ENCODE measurements at places on chromosomes 13 and 19.

GRCh38 chr13:66343224-66343828, 886.8 kb downstream of the PCDH9 start:
- no peak for DNase-seq

GRCh38 chr19:11451871-11452619, 16.6 kb downstream of the PRKCSH start:
- no peak for DNase-seq

DNA sequence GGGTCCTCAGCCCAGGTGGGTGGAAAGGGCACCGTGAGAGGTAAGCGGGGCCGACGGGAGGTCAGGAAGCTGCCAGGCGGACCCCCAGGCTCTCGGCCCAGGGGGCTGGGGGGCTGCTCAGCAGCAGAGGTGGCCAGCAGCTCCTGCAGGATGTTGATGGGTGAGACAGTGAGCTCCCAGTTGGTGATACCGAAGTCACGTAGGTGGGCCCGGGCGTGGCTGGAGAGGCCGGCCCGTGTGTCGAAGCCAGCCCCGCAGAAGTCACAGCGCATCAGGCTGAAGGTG, 13.0 kb downstream of the WIZ start:
- no peak for DNase-seq

DNA sequence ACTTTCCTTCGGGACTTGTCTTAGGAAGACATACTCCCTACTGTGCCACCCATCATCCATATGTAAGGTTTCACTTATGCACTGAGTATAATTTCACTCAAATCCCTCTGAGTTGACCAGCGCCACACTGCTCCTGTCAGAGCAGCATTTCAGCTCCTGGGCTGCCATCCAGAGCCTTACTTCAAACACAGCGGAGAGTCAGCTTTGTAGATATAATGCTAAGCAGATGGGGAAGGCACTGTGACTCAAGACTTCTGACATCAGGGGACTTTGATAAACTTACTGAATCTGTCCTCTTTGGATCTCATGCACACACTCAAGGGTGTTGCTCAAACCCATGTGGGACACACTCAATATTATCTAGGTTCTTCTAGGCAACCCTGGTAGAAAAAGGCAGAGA, 34.9 kb downstream of the DOCK9 start:
- no peak for DNase-seq

DNA sequence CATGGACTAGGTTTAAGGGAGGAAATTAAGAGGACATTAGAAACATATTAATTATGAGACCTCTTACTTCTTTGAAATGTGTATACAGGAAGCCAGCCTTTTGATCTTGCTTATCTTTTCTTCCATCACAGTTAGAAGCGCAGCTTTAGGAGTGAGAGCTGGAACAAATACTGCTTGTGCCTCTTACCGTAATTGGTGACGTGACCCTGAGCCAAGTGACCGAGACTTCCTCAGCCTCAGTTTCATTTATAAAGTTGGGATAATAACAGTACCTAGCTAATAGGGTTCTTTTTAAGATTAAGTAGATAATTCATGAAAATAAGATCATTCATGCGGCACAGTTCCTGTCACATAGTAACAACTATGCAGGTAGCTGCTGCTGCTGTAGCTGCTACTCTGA, 18.5 kb downstream of the FREM2 start:
- DNase-seq = no peak

DNA sequence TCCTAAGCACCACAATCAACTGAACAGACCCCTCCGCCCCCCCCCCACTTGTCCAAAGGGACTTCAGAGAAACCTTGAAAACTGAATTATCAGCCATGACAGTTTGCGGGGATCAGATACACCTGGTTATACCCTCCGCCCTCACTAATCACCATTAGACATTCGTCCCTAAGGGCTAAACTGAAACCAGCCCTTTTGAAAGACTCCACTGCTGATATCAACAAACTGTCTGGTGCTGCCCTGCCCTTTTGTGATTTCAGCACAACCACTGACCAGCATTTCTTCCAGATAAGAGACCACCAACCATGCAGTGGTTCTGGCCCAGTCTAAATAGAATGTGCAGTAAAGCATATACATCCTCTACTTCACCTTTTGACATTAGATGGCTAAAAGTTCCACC, 1422.9 kb downstream of the EFNB2 start:
- no peak for DNase-seq

GRCh38 chr19:28949535-28949934, 263.4 kb downstream of the UQCRFS1 start:
- DNase-seq = no peak

GRCh38 chr19:5133986-5134595, 165.2 kb downstream of the KDM4B start:
- DNase-seq = no peak

DNA sequence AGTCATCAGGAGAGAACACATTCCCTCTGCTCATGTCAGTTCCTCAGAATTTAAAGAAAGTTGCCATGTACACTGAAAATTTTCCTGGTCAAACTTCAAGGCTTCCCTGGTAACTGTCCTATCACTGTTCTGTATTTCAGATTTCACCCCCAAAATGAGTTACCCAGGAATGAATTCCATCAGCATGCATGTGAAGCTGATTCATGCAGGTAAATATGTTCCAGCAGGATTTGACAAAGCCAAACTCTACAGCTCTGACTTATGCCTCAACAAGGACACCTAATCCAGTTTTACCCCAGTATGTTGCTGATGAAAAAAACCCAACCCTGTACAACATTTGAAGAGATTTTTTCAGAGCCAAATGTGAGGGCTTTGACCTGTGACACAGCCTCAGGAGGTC, 21.5 kb downstream of the LIG4 start:
- DNase-seq = no peak

DNA sequence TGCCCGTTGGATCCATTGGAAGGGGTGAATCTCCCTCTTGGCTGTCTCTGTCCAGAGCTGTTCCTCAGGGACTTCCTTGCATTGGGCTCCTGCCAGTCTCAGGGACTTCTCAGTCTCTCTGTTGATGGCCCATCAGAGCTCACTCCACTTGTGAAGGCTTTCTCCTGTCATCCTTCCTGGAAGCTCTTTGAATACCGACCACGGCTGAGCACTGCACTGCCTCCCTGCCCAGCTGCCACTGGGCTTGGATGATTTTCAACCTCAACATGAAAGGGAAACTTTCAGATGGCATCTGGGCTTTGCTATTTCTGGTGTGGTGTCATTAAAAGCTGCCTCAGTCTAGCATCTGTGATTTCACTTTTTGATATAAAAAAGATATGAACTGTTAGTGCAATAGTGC, 66.1 kb upstream of the ANKRD10 start:
- no peak for DNase-seq

DNA sequence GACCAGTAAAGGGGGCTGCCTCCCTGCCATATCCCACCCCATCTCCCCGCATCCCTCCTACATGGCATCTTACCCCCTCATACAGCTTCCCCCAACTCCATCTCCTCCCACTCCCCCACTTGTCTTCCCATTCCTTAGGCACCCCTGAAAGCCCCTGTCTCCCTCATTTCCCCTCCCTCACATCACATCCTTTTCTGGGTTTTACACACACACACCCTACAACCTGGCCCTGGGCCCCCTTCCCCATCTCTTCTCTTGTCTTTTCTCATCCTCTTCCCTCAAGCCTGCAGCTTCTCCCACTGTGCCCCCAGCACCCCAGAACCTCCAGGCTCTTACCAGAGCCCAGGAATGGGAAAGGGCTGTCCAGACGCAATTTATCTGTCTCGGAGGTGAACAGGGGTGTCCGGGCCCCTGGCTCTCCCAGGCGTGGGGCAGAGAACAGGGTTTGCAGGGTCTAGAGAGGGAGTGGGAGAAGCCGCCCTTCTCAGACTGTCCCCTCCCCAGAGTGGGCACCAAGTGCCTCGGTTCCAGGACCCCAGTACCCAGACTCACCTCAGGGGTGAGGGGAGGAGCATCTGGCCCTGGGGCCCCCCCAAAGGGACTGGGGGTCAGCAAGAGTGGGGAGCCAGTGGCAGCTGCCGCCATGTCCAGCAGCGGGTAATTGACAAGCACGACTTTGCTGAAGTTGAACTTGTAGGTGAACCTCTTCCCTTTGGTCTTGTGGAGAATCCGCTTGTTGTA, 19.4 kb downstream of the ERFL start:
- DNase-seq = no peak

DNA sequence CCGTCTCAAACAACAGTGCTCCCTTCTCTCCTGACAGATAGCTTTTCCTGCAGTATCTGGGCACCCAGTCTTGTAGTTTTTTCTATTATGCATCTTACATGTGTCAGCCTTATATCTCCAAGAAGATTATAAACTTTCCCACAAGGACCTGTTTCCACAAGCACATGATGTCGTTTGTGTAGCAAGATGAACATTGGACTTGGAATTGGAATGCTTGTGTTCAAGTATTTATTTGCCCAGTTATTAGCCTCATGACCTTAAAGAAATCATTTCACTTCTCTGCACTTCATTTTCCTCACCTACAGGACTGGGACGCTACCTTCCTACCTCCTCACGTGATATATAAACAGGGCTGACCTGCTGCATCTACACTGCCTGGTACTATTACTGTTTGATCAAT, 21.5 kb downstream of the SHISA2 start:
- no peak for DNase-seq

DNA sequence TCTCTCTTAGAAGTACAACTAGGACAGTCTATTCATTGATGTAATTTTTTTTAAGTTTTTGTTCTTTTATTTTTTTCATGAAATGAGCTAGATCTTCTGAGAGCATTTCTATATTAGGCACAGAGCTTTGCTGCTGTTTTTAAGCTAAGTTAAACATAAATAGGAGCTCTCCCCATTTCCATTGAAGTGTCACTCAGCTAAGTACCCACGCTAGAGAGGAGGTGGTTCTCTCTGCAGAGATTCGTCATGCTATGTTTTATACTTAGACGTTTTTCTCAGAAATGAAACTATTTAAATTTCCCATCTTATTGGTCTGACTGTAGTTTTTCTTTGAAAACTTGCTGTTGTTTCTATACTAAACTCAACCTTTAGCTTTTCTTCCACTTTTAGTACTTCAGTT, 271.5 kb downstream of the PCDH9 start:
- DNase-seq = no peak

DNA sequence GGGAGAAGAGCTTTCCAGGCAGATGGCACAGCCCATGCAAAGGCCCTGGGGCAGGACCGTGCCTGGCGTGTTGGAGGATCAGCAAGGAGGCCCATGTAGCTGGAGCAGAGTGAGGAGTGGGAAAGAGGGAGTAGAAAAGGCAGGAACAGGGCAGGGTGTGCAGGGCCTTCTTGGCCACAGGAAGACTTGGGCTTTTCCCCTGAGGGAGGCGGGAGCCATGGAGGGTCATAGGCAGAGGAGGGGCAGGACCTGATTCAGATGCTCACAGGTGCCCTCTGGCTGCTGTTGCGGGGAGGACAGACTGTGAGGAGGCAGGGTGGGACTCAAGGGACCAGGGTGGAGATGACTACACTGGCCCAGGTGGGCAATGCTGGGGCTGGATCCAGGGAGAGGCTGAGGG, 13.8 kb upstream of the PTPRS start:
- no peak for DNase-seq

DNA sequence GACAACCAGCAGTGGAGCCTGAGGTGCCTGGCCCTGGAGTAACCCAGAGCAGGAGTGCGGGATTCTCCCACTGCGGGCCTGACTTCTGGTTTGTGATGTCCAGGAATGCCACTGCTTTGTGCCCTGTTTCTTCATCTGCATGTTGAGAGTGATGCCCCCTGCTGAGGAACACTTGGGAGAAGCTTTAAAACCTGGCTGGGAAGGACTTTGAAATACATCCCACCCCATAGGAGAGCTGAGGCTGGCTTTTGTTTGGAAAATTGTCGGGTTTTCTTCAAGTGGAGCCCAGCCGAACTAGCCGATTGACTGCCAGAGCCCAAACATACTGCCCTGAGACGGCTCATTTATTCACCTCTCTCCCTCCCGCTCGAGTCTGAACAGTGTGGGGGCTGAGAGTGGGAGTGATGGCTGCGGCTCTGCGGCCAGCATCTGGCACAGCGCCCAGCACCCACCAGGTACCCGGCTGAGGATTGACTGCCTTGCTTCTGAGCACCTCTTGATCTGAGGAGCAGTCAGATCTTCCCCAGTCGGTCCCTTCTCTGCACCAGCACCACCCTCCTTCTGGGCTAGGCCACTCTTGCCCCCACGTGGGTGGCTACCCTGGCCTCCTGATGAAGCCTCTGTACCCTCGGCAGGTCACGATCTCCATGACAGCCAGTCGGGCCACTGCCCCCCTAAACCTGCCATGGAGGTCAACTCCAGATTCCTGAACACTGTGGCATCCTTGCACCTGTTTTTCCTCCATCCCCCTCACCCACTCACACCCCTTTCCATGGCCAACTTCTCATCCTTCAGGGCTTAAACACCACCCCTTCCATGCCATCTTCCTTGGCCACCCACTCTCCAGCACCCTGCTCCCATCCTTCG, 148.9 kb downstream of the SIPA1L3 start:
- DNase-seq = no peak

DNA sequence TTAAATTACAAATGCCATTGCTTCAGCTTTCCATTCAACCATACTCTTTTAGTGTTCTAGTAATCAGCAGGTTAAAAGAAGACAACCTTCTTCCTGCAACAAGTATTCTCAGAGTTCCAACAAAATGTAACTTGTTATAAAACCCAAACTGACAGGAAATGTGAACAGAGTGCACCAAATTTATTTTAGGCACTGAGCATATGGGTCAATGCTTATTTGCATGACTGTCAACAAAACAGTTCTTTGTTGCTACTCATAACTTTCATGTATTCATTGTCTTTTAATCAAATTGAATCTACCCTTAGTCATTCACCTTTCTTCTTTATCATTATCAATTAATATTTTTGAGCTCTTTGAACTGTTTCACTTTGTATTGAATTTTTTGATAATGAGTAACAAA, 554.1 kb downstream of the DACH1 start:
- DNase-seq = no peak

- no peak for DNase-seq
Observed at GRCh38 chr13:23381866-23382265, 51.6 kb downstream of the SACS start.

GRCh38 chr13:70619936-70620335, 511.7 kb upstream of the KLHL1 start:
- no peak for DNase-seq

GRCh38 chr13:69948016-69948415, 159.6 kb upstream of the ATXN8OS start:
- DNase-seq = no peak

DNA sequence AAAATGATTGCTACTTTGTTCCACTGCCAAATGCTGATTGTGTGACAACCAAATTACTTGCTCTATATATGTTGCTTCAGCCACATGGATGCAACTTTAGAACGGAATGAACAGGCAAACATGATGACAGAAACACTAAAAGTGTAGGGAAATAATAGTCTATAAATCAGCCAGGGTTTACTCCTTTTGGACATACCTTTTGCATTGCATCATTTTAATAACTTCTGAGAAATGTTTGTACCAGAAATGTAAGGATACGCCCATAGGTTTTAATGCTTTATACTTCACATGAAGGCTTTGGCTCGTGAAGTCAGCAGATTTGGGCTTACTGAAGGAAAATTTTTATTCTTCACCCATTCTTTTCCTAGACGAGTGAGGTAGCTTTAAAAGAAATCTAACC, 141.0 kb downstream of the POSTN start:
- no peak for DNase-seq

GRCh38 chr13:63308549-63309165, 1893.0 kb upstream of the PCDH20 start:
- DNase-seq = no peak

GRCh38 chr19:41999878-42000208, 5.8 kb upstream of the ATP1A3 start:
- DNase-seq = no peak

Measured in testis (tissue), 5 donors.